ENCODE measurements at places on chromosomes 7 and 10. TPM values are rescaled to one million over a fixed set of nuclear protein-coding genes. Genes with fewer than 3 reads are reported as not detected.

The SFTPA1 gene
- not detected for total RNA-seq

The STEAP4 gene
- total RNA-seq = 0.10 TPM

The CRTAC1 gene
- not detected for total RNA-seq

The LUC7L2 gene
- 61.9 TPM for total RNA-seq

The GRID2IP gene
- total RNA-seq = not detected

The FKBP9 gene
- total RNA-seq = 146 TPM

The EPDR1 gene
- total RNA-seq = 103 TPM

The LIPN gene
- total RNA-seq = not detected

The RRP12 gene
- 66.8 TPM for total RNA-seq

- DNase-seq = no peak
Observed at GRCh38 chr7:113202284-113202683, 83.9 kb upstream of the SMIM30 start.

GRCh38 chr7:36226151-36226550 is 73.1 kb downstream of the EEPD1 start:
- no peak for DNase-seq

GRCh38 chr7:135775230-135775629 is 26.6 kb upstream of the FAM180A start:
- no peak for DNase-seq

- no peak for DNase-seq
Observed at GRCh38 chr10:70970830-70971229, 82.5 kb upstream of the PCBD1 start.

- no peak for DNase-seq
Observed at GRCh38 chr10:11483201-11484148, 128.0 kb downstream of the USP6NL start.

DNA sequence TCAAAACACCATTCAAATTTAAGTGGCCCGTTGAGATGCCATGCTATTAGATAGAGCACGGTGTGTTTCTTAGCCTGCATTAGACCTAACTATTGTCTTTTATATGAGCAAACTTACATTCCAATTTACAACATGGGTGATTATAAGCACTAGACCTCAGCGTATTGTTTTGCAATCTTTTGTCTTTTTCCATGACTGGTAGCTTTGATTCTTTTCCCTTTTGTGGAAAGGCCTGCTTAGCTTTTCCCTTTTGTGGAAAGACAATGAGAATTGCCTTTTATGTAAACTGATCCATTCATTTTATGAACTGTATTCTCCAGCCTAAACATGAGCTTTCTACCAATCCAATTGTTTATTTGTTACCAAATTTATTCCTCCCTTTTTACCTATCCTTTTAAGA is 823.1 kb downstream of the CCSER2 start:
- DNase-seq = no peak

GRCh38 chr10:93745408-93746065 is 12.2 kb upstream of the LGI1 start:
- DNase-seq = peak; percentile 36
